Muscle of leg (tissue), 16 donors: ENCODE measurements at places on chromosomes 3 and 15.

GRCh38 chr15:42172475-42172874 lies 16.0 kb upstream of the PLA2G4F start:
- DNase-seq: no peak

DNA sequence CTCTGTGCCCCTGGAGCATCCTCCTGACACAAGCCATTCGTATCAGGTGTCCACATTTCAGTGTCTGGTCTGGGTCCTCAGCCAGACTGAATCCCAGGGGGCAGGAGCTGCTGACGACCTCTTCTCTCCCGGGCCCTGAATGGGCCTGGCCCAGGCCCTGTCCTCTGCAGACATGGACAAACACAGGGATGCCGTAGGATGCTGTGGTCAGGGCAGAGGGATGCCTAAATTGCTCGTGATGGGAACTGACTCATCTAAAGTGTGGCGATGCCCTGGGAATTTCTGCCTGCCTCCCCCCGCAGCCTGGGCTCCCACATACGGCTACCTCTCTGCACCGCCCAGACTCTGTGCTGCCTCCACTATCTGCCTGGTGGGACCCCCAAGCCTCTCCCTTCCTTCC lies 58.5 kb upstream of the CTSH start:
- no peak for DNase-seq

- no peak for DNase-seq
Observed at GRCh38 chr15:42198516-42198915, 9.6 kb downstream of the VPS39 start.

DNA sequence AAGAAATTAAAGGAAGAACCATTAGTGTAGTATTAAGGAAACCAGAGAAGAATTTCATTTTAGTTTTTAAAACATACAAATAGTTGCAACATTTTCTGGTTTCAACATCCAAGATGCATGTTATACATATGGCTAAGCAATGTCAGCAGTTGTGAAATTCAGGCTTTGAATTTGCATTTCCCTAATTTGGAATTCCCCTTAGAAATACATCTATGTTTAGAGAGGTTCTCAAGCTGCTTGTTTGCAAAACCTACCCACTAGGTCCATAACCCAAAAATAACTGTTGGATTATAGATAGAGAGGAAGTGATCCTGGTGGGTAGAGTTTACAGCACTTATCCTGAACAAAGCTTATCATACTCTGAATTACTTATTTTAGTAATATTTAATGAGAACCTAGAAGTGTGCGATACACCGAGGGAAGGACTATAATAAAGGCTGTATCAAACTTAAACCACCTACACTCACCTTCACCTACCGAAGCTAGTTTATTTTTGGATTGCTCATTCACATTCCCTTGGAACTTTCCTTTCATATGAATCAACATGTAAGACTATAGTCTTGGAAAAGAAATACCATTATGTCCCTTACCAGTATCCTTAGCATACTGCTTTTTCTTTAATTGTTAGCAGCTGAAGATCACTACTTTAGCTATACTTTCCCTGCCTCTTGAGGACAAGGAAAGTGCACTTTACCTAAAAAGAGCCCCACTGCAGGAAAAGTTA lies 60.6 kb downstream of the CHAC1 start:
- peak; percentile 27 for DNase-seq

DNA sequence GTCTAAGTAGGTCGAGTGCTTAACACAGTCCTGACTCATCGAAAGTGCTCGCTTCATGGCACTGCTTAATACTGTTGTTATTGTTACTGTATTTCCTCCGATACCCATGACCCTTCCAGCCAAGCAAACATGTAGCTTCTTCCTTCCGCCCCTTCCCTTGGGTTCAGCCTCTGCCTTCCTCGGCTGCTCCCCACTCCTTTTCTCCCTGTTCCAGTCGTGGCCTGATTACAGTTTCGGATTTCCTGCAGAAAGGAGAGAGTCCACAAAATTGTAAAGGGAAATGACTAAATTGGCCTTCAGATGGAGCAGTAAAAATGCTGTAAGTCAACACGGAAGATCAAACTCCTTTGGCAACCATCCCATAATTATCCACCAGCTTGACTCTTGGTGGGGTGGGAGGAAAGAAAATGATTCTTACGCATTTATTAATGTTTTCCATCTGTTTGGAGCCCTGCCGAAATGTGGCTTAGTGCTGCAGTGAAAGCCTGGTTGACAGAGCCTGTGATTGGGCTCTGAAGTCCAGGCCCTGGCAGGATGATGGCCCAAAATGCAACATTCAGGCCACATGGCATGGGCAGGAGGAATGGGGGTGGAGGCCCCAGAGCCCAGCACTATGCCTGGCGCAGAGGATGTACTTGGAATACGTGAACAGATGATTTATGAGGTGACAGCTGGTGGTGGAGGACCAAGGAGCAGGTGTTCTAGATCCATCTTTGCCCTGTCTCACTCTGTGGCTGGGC lies 37.6 kb downstream of the FAM3D start:
- DNase-seq: peak; percentile 99

DNA sequence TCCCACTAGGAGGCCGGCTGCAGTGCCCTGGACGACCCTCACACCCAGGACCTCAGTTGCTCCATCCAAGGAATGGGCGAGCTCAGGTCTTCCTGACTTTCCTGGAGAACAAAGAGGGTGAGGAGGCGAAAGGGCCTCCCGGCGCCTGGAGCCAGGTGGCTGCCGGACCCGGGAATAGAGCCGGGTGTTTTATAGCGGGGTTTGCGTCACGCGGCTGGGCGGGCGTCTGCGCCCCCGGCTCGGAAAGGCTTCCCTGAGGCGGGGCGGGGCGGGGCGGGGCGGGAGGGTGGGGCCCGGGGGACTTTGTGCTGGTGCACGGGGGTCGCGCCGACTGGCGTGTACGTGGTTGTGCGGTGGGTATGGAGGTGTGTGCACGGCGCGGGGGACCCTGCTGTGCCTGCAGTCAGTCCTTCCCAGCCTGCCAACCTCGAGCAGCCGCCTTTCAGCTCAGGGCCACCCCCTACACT lies 4.6 kb upstream of the PRKCD start:
- DNase-seq: no peak

DNA sequence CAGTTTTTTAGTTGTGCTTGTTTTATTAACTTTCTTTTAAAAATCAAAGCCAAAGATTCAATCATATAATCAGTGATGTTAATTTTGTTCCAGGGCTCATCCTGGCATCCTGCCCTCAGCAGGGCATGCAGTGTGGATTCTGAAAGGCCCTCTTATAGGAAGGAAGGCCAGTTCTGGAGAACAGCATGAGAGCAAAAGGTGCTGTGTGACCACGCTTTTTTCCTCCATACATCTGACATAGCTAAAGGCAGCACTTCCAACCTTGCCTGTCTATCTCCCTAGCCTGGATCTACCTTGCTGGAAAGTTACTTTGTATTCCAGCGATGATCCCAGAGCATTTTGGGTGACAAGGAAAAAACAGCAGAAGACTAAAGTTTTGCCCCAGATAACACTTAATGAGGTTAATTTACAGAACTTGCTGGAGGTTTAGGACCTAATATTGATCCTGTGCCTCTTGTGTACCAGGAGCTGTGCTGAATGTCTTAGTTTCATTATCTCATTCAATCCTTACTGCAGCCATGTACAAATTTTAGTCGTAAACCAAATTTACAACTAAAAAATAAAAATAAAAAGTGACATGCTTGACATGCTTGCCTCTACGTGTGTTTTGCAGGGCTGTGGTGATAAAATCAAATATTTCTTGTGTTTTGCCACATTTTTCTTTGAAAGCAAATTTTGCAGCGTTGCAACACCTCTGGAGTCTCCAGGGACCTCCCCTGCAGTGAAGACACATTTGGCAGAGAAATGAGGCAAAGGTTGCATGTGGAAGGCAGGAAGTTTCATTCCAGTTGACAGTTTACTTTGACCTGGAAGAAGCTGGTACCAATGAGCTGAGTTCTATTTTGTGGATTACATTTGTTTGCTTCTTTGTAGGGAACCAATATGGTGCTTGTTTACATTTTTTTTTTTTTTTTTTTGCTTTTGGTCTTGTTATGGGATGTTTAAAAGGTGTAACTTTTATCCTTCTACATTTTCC lies 13.2 kb downstream of the IL1RAP start:
- DNase-seq: no peak

DNA sequence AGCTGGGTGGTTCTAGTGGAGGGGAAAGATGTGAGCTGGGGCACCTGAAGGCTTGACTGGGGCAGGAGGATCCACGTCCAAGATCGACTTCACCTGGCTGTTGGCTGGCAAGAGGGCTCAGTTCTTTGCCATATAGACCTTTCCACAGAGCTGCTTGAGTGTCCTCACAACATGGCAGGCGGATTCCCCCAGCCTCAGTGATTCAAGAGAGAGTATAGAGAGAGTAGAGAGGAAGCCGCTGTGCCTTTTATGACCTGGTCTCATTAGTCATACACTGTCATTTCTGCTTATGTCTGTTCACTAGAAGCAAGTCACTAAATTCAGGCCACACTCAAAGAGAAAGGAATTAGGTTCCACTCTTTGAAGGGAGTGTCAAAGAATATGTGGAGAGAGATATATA lies 101.6 kb downstream of the APBA2 start:
- DNase-seq: no peak

DNA sequence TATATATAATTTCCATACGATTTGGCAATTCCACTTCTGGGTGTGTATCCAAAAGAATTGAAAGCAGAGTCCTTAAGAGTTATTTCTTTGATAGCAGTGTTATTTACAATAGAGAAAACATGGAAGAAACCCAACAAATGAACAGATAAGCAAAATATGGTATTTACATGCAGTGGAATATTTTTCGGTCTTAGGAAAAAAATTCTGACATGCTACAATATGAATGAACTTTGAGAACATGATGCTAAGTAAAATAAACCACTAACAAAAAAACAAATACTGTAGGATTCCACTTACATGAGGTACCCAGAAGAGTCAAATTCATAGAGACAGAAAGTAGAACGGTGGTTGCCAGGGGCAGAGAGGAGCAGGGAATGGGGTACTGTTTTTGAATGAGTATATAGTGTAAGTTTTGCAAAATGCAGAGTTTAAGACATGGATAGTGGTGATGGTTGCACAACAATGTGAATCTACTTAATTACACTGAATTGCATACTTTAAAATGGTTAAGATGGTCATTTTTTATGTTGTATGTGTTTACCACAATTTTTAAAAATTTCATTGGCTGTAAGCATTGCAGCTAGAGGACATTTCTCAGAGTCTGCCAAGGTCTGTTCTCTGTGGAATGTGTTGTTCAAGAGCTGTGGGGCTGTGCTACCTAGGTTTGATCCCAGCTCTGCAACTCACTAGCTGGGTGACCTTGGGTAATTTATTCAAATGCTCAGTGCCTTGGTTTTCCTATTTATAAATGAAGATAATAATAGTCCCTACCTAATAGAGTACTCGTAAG lies 122.1 kb downstream of the MEX3B start:
- DNase-seq: no peak

DNA sequence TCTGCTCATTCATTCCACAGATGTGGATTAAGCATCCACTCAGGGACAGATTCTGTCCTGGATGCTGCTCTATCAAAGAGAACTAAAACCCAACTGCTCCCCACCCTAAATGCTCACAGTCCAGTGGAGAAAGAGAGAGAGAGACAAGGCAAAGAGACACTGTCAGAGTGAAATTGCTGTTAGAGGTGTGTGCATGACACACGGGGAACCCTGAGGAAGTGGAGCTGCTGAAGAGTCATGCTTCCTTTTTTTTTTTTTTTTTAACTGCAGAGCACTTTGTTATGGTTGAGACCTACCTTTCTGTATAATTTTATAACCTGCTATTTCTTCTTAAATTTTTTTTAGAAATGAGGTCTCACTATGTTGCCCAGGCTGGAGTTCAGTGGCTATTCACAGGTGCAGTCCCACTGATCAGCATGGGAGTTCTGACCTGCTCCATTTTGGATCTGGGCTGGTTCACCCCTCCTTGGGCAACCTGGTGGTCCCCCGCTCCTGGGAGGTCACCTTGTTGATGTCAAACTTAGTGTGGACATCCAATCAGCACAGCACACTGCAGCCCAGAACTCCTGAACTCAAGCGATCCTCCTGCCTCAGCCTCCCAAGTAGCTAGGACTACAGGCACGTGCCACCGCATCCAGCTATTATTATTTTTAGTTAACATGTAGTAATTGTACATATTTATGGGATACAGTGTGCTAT lies 18.2 kb upstream of the PSTPIP1 start:
- no peak for DNase-seq

DNA sequence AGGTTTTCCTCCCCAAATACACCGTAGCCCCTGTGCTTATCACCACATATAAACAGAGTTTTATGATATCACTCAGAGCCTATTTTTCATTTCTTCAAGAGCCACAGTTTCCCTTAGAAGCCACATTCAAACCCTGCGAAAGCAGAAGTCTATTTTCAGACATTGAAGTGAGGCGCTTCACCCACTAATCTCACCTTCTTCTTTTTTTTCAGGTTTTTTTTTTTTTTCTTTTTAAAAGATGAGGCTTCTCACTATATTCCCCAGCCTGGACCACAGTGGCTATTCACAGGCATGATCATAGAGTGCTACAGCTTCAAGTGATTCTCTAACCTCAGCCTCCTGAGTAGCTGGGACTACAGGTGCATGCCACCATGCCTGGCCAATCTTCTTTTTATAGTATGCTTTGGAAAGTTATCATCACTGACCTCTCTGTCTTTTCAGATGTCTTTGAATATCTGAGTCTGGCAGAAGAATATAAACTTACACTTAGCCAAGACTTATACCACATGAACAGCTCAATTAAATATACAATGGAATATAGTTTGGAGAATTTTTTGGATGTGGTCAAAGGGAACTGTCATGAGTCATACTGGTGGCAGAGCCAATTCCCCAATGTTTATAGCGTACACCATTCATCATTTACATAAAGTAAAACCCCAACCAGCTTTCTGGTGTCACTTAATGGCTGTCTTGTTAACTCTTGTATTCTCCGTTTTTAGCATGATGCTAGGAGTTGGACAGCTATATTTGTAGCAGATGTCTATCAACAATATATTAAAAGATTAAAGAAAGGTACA lies 59.7 kb upstream of the CCDC50 start:
- DNase-seq: no peak

DNA sequence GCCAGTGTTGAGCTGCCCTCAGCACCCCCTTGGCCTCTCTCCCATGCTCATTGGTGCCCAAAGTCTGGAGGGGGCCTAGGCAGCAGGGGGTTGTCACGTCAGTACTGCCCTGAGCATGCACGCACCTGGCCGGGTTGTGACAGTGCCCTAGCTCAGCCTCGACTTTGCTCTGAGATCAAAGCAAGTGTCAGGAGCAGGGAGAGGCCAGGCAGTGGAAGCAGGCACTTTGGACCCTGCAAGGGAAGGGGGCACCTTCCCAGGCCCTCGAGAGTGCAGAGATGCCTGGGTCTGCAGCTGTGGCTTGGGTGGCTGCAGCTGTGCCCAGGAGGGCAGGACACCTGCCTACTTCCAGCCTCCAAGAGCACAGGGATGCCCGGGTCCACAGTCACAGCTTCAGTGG lies 561.3 kb downstream of the NLGN1 start:
- no peak for DNase-seq
